ENCODE measurements at places on chromosomes 11 and 22. TPM values are rescaled to one million over a fixed set of nuclear protein-coding genes. Genes with fewer than 3 reads are reported as not detected.
A peak's percentile ranks its signal among the peaks of the same experiment; 100 is the strongest.

DNA sequence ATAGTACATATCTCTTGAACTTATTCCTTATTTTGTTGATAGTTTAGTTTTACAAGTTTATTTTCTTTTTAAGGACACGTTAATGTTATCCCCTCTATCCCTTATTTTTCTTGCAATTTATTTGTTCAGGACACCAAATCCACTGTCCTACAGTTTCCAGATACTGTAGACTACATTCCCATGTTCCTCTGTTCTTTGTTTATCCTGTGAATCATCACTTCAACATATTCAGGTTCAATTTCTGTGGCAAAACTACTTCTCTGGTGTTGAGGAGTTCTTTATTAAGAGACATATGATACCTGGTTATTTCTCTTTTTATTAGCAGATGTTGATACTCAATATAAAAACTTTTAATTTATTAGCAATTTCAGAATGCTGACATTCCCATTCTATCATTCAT is 72.8 kb upstream of the CLNS1A start:
- H3K4me3 ChIP-seq: no peak overlapping the region
- H3K36me3 ChIP-seq: no peaks in the 10 kb centered on the region
- no peaks in the 10 kb centered on the region for H3K4me1 ChIP-seq
- no peak for DNase-seq
- H3K27ac ChIP-seq: no peak overlapping the region

UPK3A gene
- not detected for total RNA-seq

OR2AG2 gene
- total RNA-seq: not detected

GRCh38 chr11:93532281-93532789 is 10.9 kb downstream of the SMCO4 start:
- H3K4me3 ChIP-seq: no peak overlapping the region
- H3K27ac ChIP-seq: no peak overlapping the region
- H3K36me3 ChIP-seq: no peaks in the 10 kb centered on the region
- DNase-seq: no peak
- H3K27me3 ChIP-seq: no peaks in the 10 kb centered on the region

GRCh38 chr22:45163099-45163450 is 650 bp upstream of the NUP50 start:
- peaks cover 58% of the 10 kb centered on the region for H3K4me1 ChIP-seq
- peak overlapping the region; percentile 63 for H3K4me3 ChIP-seq
- DNase-seq: no peak
- H3K27ac ChIP-seq: peak overlapping the region; percentile 89

ENTHD1 gene
- not detected for total RNA-seq

GRCh38 chr22:36409911-36410756 is 22.4 kb upstream of the MYH9 start:
- H3K4me1 ChIP-seq: no peaks in the 10 kb centered on the region
- peak overlapping the region; percentile 53 for H3K4me3 ChIP-seq
- H3K27ac ChIP-seq: peak overlapping the region; percentile 77
- no peaks in the 10 kb centered on the region for H3K27me3 ChIP-seq

SCN3B gene
- 0.09 TPM for total RNA-seq

DNA sequence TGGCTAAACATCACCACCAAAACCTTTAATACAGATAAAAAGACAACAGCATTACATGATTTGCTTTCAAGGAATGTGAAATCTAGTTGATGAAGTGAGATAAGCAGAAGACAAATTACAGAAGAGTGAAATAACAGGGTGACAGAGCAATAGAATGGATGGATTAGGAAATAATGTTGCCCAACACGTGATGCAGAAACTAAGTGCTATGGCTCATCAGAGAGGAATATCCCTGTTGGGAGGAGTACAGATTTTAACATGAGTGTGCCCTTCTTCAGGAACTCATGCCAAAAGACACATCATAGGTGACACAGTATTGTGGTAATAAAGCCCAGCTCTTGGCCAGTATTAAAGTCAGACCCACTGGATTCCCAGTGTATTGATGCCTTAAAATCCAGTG is 176.6 kb upstream of the RAG2 start:
- no peak for DNase-seq
- H3K27ac ChIP-seq: no peak overlapping the region
- no peaks in the 10 kb centered on the region for H3K27me3 ChIP-seq
- no peaks in the 10 kb centered on the region for H3K4me1 ChIP-seq

DGCR2 gene
- 22.2 TPM for total RNA-seq

TSPAN32 gene
- 1.2 TPM for total RNA-seq

DNA sequence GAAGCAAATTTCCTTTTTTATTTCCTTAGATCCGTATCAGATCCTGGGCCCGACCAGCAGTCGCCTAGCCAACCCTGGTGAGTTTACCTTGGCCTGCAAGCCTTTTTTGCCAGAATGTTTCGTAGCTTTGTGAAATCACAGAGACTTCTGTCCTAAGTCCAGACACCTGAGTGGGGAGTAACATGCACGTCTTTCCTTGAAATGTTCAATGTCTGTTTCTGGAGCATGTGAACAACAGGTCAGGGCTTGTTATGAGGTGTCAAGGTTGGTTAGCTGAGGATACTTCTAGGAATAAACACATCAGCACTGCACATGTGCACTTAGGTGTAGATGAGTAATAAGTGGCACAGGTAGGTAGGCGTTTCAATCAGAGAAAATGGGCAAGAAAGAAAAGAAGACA is 58.0 kb downstream of the KCNJ1 start:
- no peaks in the 10 kb centered on the region for H3K27me3 ChIP-seq
- DNase-seq: peak; percentile 60
- no peak overlapping the region for H3K27ac ChIP-seq
- H3K36me3 ChIP-seq: no peaks in the 10 kb centered on the region
- H3K4me1 ChIP-seq: peaks cover 4% of the 10 kb centered on the region

GRCh38 chr11:84719935-84720577 is 907.1 kb downstream of the DLG2 start:
- peak; percentile 57 for DNase-seq
- no peaks in the 10 kb centered on the region for H3K36me3 ChIP-seq
- peak overlapping the region; percentile 44 for H3K4me3 ChIP-seq
- H3K27me3 ChIP-seq: no peaks in the 10 kb centered on the region

GRCh38 chr22:44685384-44686056 is 16.5 kb upstream of the PRR5 start:
- no peaks in the 10 kb centered on the region for H3K27me3 ChIP-seq
- no peak overlapping the region for H3K27ac ChIP-seq

DNA sequence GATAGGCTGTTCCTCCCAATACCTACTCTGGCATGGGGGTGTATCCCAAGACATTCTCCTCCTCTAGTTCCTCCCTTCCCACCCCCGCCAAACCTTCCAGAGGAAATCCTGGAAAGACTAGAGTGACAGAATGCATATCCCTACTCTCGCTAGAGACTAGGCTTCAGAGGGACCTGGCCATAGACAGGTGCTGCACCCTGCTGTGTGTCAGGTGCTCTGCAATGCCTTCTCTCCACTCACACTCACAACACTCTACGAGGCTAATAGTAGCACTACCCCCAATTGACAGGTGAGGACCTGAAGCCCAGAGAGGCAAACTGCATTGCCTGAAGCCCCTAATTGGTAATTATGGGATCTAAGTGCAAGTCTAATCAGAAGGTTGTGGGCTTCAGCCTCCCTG is 46.2 kb upstream of the LMO1 start:
- H3K36me3 ChIP-seq: no peaks in the 10 kb centered on the region
- no peak for DNase-seq
- H3K4me3 ChIP-seq: no peak overlapping the region
- no peak overlapping the region for H3K27ac ChIP-seq
- no peaks in the 10 kb centered on the region for H3K4me1 ChIP-seq
- no peaks in the 10 kb centered on the region for H3K27me3 ChIP-seq

RAPSN gene
- total RNA-seq: not detected

- H3K4me1 ChIP-seq: no peaks in the 10 kb centered on the region
- no peaks in the 10 kb centered on the region for H3K36me3 ChIP-seq
- H3K4me3 ChIP-seq: no peak overlapping the region
- no peaks in the 10 kb centered on the region for H3K27me3 ChIP-seq
Observed at GRCh38 chr11:60996381-60997138, 25.1 kb downstream of the CD6 start.

- H3K36me3 ChIP-seq: no peaks in the 10 kb centered on the region
- no peak overlapping the region for H3K4me3 ChIP-seq
- no peaks in the 10 kb centered on the region for H3K27me3 ChIP-seq
- H3K4me1 ChIP-seq: no peaks in the 10 kb centered on the region
- H3K27ac ChIP-seq: no peak overlapping the region
Observed at GRCh38 chr22:35521358-35522224, 19.0 kb upstream of the RASD2 start.

DNA sequence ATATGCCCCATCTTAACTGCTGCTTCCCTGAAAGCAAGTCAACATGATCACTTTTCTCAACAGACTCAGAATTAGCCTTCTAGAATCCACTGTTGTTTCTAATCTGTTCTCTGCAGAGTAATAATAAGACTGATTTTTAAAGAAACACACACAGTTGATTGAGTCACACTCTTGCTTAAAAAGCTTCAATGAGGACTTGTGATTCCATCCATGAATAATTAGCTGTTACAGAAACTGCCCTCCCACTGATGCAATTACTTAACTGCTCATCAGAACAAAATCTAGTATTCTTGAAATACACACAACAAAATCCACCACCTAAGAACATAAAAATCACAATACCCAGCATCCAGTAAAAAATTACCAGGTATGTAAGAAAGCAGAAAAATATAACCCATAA is 100.5 kb upstream of the TIMP3 start:
- H3K4me3 ChIP-seq: no peak overlapping the region
- no peak for DNase-seq
- no peak overlapping the region for H3K27ac ChIP-seq
- H3K36me3 ChIP-seq: no peaks in the 10 kb centered on the region

GRCh38 chr11:124842305-124842704 is 22.9 kb upstream of the ROBO3 start:
- H3K27me3 ChIP-seq: peaks cover 12% of the 10 kb centered on the region
- H3K4me1 ChIP-seq: peaks cover 9% of the 10 kb centered on the region
- no peak for DNase-seq

- no peaks in the 10 kb centered on the region for H3K4me1 ChIP-seq
- DNase-seq: no peak
- H3K4me3 ChIP-seq: no peak overlapping the region
- H3K27me3 ChIP-seq: no peaks in the 10 kb centered on the region
- H3K36me3 ChIP-seq: no peaks in the 10 kb centered on the region
- H3K27ac ChIP-seq: no peak overlapping the region
Observed at GRCh38 chr22:22368516-22368915, 123.9 kb downstream of the VPREB1 start.

SPON1 gene
- 1.9 TPM for total RNA-seq

GRCh38 chr11:29336727-29337575 is 679.9 kb downstream of the KCNA4 start:
- H3K27ac ChIP-seq: no peak overlapping the region
- no peaks in the 10 kb centered on the region for H3K4me1 ChIP-seq
- no peak for DNase-seq
- no peak overlapping the region for H3K4me3 ChIP-seq
- H3K36me3 ChIP-seq: no peaks in the 10 kb centered on the region
- H3K27me3 ChIP-seq: no peaks in the 10 kb centered on the region

GRCh38 chr11:17915500-17916143 is 97.2 kb downstream of the SERGEF start:
- no peaks in the 10 kb centered on the region for H3K36me3 ChIP-seq
- no peak overlapping the region for H3K4me3 ChIP-seq
- DNase-seq: no peak

GRCh38 chr11:134252346-134253187 is 585 bp downstream of the THYN1 start:
- H3K27ac ChIP-seq: peak overlapping the region; percentile 29
- H3K4me1 ChIP-seq: no peaks in the 10 kb centered on the region
- H3K36me3 ChIP-seq: peaks cover 25% of the 10 kb centered on the region
- no peak for DNase-seq

DNA sequence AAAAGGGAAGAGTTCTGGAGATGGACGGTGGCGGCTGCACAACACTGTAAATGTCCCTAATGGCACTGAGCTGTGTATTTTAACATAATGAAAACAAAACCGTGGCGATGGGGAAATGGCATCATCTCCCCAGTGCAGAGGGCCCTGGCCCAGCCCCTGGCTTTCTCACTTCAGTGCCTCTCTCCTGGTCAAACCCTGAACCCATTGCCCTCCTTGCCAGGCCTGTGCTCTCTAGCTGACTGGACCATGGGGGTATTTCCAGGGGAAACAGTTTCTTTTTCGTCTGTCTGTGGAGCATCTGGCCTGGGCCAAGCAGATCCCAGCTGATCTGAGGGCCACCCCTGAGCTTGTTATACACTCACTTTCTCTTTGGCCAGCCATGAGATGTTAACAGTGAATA is 17.4 kb upstream of the NAP1L4 start:
- H3K4me3 ChIP-seq: no peak overlapping the region
- H3K4me1 ChIP-seq: no peaks in the 10 kb centered on the region
- H3K27me3 ChIP-seq: no peaks in the 10 kb centered on the region
- peak; percentile 7 for DNase-seq
- peaks cover 4% of the 10 kb centered on the region for H3K36me3 ChIP-seq

- H3K27me3 ChIP-seq: no peaks in the 10 kb centered on the region
- H3K4me3 ChIP-seq: no peak overlapping the region
- H3K4me1 ChIP-seq: peaks cover 31% of the 10 kb centered on the region
Observed at GRCh38 chr22:37328017-37328416, 45.7 kb downstream of the CYTH4 start.

DNA sequence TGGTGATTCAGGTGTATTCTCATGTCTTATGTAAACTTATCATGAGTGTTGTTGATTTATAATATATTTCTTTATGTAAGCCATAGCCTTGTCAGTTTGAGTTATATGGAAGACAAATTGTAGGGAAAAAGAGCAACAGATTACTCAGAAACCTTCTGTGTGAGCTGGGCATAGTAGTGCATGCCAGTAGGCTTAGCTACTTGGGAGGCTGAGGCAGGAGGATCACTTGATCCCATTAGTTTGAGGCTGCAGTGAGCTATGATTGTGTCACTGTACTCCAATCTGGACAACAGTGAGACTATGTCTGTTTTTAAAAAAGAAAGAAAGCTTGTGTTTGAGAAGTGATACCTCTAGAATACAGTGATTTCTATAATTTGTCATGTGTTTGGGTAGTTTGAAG is 2.2 kb upstream of the RAB30 start:
- peaks cover 21% of the 10 kb centered on the region for H3K36me3 ChIP-seq
- no peak for DNase-seq
- H3K4me1 ChIP-seq: peaks cover 29% of the 10 kb centered on the region
- no peak overlapping the region for H3K27ac ChIP-seq

BTG4 gene
- not detected for total RNA-seq

DNA sequence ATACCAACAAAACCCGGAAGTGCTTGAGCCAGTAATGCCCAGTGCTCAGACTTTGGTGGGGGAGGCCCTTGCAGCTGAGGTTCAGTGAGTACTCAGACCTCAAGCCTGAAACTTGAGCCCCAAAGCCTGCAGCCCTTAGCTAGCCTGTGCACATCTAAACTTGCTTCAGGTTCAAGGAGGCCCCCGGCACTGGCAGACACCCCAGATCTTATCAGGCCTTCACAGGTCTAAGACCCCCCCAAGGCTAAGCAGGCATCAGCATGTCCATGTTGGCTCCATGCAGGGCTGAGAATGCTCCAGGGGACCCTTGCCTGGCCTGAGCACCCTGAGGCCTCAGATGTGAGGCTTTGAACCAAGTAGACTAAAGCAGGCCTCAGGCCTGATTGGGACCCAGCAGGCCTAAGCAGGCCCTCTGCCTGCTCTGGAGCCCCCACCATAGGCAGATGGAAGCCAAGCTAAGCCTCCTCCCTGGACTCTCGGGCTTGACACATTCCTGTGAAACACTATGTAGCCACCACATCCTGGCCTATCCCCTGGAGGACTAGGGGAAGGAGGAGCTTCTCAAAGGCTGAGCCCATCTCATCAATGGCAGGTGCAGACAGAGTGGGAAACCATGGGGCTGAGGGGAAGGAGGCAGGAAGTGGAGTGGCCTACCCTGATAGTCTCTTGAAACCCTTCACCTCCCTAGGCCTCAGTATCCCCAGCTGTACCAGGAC is 1.2 kb upstream of the CASTOR1 start:
- peaks cover 5% of the 10 kb centered on the region for H3K36me3 ChIP-seq
- DNase-seq: no peak
- peaks cover 35% of the 10 kb centered on the region for H3K4me1 ChIP-seq
- peak overlapping the region; percentile 68 for H3K27ac ChIP-seq
- H3K27me3 ChIP-seq: no peaks in the 10 kb centered on the region

RBMXL2 gene
- total RNA-seq: not detected

Data from right lobe of liver (tissue), 6 donors.